ENCODE measurements at places on chromosomes 13 and 19.

DNA sequence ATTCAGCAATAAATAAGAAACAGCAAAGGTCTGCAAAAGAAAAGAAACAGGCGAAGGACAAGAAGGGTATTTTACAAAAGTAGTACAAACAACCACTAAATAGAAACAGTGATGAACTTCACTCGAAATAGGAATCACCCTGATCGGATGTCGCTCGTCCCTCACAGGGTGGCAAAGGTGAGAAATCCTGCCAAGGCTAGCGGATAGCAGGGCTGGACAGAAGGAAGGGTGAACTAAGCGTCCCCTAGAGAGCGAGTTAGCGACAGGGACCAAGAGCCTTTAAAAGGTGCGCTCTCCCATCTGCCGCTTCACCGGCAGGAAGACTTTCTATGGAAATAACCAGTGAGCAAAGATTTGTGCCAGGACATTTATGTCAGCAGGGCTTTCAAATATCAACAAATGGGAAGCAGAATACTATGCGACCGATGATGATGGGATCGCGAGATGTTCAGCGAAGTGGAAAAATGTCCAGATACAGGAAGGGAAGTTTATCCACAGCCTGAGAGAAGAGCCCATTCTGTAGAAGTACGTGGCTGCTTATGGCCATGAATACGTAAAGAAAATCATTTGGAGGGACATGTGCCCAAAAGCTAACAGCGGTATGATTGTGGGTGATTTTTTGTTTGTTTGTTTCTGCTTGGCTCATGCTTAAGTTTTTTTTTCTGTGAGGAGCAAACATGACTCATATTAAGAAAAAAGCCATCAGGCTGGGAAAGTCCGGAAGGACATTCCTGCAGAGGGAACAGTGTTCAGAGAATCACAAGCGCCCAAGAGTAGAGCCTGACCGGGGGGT, 18.9 kb downstream of the ELAVL1 start:
- DNase-seq = no peak

DNA sequence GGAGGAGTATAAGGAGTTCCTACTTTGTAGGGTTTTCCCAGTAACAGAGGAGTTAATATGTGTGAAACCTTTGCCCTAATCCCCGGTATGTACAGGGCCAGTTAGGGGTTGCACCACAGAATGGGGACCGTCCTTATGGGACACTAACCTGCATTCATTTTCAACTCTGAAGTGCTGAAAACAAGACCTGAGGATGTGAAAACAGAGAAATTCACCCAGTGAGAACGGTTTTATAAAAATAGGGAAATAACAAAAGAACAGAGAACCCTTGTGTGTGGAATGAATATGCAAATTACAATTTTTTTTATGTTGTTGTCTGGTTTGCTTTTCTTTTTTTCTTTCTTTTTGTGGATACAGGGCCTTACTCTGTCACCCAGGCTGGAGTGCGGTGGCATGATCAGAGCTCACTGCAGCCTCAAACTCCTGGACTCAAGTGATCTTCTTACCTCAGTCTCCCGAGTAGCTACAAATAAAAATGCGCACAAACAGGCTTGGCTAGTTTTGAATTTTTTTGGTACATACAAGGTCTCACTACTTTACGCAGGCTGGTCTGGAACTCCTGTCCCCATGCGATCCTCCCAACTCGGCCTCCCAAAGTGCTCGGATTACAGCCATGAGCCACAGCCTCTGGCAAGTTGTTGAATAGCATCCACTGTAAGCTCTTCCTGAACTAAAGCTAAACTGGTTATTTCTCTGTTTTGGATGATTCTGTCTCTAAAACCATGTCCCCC, 10.6 kb downstream of the CLC start:
- DNase-seq = no peak

DNA sequence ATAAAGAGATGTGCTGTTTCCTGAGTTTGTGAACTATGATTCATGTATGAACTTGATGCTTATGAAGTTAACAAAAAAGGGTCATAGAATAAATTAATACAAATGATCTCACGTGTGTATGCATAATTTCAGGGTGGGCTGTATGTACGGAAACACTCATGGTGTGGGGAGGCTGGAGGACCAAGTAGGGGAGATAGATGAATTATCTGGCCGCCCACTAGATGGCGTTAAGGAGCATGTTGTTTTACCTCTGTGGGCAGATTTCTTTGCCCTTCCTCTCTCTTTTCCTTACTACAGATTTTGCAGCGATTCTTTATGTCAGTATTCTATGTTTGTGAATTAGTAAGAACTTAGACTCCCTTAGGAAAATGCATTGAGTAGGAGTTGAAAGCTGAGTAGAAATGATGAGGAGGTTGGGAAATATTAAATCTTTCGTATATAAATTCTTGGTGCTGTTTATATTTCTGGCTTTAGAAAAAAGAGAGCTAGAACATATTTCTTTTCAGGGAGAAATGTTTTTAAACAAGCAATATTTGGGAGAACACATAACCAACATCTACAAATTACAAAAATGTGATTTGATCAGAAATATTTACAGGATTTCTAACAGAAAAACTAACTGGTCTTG, 47.4 kb upstream of the TMTC4 start:
- peak; percentile 11 for DNase-seq

DNA sequence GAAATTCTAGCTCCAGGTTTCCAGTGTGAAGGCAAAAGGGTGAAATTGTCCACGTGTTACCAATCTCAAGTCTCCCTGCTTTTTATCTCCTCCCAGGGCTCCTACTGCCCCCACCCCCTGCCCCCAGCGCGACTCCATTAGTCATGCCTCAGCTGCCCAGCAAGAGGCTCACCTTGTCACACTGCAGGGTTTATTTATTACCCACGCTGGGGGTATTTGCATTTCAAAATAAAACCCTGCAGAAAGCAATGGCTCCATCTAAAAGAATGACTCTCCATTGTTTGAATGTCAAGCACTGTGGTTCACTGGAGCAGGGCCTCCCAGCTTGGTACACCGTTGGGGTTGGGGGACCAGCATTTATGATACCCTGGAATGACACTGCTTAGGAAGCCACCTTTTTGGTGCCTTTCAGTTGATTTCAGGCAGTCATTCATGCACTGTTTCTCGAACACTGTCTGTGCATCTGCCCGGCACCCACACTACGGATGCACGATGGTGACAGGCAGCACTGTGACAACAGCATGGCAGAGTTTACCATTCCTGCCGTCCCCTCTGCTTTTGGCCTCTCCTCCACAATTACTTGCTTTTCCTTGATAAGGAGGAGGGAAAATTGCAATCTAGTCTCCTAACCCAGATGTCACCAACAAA, 9.9 kb upstream of the POP4 start:
- DNase-seq = no peak

DNA sequence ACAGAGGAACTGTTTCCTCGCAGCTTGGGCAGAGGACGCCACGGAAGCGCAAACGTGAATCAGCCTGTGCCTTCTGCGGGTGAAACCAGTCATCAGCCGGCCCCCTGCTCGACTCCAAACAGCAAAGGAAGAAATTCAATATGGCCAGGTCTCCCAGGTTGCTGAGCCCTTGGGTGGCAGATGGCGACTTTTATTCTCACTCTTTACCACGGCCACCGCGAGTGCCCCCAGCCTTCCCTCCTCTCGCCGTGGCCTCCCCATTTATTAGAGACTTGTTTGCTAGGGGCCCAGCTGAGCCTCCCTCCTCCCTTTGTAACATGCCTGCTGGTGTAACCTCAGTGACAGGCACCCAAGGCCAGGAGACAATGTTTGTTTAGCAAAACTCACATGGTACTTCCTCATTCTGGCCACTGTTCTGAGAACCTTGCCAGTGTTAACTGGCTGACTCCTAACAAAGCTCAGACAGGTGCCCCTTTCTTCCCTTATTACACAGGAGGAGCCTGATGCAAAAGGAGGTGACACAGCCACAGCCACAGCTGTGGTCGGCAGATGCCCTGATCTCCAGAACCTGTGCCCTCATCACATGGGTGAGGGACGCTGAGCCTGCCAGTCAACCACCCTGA, 5.8 kb downstream of the RAB20 start:
- DNase-seq = peak; percentile 93

DNA sequence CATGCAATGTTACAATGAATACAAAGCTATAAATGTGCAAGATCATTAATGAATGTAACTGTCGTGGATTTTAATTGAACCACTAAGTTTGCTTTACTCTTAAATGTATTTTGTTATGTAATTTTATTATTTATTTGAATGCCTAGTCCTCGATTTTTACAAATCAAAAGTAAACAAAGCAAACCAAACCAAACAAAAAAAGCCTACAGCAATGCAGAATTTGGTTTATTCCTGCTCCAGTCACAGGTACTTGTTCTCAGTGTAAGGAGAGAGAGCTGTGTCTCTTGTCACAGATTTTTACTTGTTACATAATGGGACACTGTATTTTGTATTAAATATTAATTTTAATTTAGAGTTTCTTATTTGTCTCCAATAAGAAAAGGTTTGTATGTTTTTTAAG, 584.3 kb upstream of the SLITRK6 start:
- DNase-seq = no peak

GRCh38 chr19:35805526-35806102, 7.0 kb downstream of the PRODH2 start:
- no peak for DNase-seq

DNA sequence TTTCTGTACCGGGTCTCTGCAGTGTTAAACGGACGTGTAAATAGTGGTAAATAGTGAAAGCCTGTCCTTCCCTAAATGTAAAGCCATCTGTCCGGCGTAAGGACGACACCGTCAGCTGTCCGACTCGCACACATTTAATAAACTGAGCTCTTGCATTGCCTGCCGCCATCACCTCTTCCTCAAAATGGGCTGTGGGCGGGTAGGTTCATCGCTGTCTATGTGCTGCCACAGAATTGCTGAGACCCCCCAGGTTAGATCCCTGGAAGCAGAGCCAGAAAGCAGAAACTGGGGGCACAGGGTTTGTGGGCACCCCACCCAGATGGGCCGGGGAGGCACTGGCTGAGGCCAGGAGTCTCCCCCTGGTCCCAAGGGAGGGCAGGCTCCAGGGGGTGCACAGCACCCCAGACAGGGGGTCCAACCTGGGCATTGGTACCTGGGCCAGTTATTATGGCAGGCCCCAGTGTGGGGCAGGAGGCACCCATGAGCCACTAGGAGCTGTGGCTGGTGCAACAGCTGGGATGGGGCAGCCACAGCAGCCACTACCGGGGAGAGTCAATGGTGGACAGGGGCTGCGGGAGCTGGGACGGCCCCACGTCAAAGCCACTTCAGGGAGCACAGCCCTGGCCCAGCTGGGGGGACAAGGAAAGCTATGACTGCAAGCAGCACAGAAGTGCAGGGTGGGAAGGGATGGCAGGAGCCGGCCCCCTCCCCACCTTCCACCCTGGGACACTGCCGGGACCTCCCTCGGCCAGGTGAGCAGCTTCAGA, 5.7 kb downstream of the C19orf25 start:
- no peak for DNase-seq

DNA sequence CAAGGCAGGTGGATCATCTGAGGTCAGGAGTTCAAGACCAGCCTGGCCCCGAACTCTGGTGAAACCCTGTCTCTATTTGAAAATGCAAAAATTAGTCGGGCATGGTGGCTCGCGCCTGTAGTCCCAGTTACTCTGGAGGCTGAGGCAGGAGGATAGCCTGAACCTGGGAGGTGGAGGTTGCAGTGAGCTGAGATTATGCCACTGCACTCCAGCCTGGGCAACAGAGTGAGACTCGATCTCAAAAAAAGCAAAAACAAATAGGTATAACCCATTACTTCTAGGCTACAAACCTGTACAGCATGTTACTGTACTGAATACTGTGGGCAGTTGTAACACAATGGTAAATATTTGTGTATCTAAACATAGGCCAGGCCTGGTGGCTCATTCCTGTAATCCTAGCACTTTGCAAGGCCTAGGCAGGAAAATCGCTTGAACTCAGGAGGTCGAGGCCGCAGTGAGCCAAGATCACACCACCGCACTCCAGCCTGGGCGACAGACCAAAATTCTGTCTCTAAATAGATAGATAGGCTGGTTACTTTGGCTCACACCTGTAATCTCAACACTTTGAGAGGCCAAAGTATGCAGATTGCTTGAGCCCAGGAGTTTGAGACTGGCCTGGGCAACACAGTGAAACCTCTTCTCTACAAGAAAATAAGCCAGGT, 63.5 kb downstream of the MYO9B start:
- no peak for DNase-seq

DNA sequence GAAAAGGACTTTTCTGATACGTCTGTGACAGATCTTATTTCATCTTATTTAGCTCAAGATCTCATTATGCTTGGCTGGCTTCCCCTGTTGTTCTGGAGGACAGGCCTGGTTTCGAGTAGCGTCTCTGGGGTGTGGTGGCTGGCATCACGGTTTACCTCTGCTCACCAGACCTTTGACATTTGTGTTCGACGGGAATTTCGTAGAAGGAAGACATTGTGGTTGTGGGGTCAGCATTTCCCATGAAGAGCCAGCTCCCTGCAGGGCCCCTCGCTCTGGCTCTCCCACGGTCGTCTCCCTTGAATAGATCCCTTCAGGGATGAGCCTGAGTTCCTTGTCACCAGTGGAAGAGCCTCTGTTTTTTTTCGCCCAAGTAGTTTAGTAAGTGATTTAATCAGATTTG, 78.6 kb upstream of the TEX29 start:
- DNase-seq = no peak

Measured in HL-60 (cell line).